Thyroid gland (tissue), 4 donors: ENCODE measurements at places on chromosomes 6 and 20. TPM values are rescaled to one million over a fixed set of nuclear protein-coding genes. Genes with fewer than 3 reads are reported as not detected.

Gene CPNE5
- 2.2 TPM for total RNA-seq

Gene SRMS
- not detected for total RNA-seq

Gene MLIP
- not detected for total RNA-seq

Gene MAP7
- 40.0 TPM for total RNA-seq

Gene FAM217A
- not detected for total RNA-seq

Gene HLA-DQB1
- 0.27 TPM for total RNA-seq

Gene RPP40
- total RNA-seq = 5.0 TPM

Gene KHDC1L
- not detected for total RNA-seq

Gene SALL4
- total RNA-seq = 13.6 TPM

DNA sequence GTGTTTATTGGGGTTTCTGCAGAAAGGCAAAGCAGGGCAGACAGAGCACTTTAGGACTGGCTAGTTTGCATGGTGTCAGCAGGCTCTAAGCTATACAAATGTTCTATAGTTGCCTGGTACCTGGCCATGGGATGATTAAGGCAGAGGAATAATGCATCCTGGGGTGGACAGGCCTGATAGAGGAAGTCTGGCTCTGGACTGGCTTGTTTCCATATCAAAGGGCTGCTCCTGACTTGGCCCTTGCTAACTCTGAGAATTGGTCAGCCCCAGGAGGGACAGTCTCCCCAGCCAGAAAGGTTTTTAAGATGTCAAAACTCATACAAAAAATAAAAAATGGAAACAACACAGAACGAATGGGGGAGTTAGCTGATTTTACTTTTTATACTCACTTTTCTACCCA, 136.9 kb downstream of the TBC1D7 start:
- H3K36me3 ChIP-seq = no peaks in the 10 kb centered on the region
- H3K27me3 ChIP-seq = no peaks in the 10 kb centered on the region
- no peak overlapping the region for H3K27ac ChIP-seq

GRCh38 chr6:150236544-150236943, 93.7 kb downstream of the PPP1R14C start:
- no peak overlapping the region for H3K4me3 ChIP-seq
- H3K4me1 ChIP-seq = peaks cover 26% of the 10 kb centered on the region
- peak; percentile 93 for DNase-seq
- peak overlapping the region; percentile 52 for H3K27ac ChIP-seq
- no peaks in the 10 kb centered on the region for H3K36me3 ChIP-seq

DNA sequence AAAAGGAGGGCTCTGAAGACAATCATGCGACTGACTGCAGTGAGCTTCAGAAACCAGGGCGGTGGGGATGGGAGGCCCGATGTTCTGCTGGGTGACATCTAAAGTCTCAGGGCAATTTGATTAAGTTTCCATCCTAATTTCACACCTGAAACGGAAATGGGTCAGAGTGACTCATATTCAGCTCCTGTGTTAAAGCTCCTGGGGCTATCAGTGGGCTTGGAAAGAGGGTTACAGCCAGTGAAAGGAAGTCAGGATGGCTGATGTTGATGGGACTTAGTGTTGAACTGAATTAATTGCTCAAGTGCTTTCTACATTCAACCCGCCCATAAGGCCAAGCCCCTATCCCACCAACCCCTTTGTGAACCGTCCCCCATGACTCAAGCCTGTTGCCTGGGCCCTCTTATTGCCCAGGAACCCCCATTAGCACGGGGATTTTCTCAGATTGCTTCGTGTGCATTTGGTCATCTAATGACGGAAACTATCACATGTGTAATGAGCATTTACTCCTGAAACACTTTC, 47.1 kb upstream of the TBC1D7 start:
- no peaks in the 10 kb centered on the region for H3K4me1 ChIP-seq
- no peak for DNase-seq
- no peak overlapping the region for H3K27ac ChIP-seq
- no peak overlapping the region for H3K4me3 ChIP-seq
- no peaks in the 10 kb centered on the region for H3K36me3 ChIP-seq

GRCh38 chr20:20518263-20518662, 150.4 kb downstream of the INSM1 start:
- H3K27me3 ChIP-seq = no peaks in the 10 kb centered on the region
- H3K36me3 ChIP-seq = peaks cover 14% of the 10 kb centered on the region
- H3K4me3 ChIP-seq = no peak overlapping the region
- H3K4me1 ChIP-seq = no peaks in the 10 kb centered on the region

- DNase-seq = no peak
- no peaks in the 10 kb centered on the region for H3K36me3 ChIP-seq
- no peak overlapping the region for H3K27ac ChIP-seq
- H3K4me1 ChIP-seq = no peaks in the 10 kb centered on the region
These were observed 107.4 kb downstream of the SAMD5 start for GRCh38 chr6:147615659-147616456.

- no peak overlapping the region for H3K4me3 ChIP-seq
- DNase-seq = no peak
- no peaks in the 10 kb centered on the region for H3K4me1 ChIP-seq
- H3K27me3 ChIP-seq = no peaks in the 10 kb centered on the region
These were observed 405.8 kb upstream of the FKBP1C start for GRCh38 chr6:62805431-62805830.

GRCh38 chr6:133637874-133638273, 251.0 kb upstream of the TCF21 start:
- H3K36me3 ChIP-seq = no peaks in the 10 kb centered on the region
- no peak for DNase-seq
- H3K27ac ChIP-seq = no peak overlapping the region
- no peaks in the 10 kb centered on the region for H3K27me3 ChIP-seq
- no peaks in the 10 kb centered on the region for H3K4me1 ChIP-seq

GRCh38 chr6:142857796-142858555, 87.0 kb downstream of the HIVEP2 start:
- no peaks in the 10 kb centered on the region for H3K36me3 ChIP-seq
- H3K4me1 ChIP-seq = no peaks in the 10 kb centered on the region

GRCh38 chr20:61510778-61511330, 258.8 kb downstream of the CDH4 start:
- no peaks in the 10 kb centered on the region for H3K36me3 ChIP-seq
- H3K4me3 ChIP-seq = no peak overlapping the region
- no peak overlapping the region for H3K27ac ChIP-seq
- no peaks in the 10 kb centered on the region for H3K27me3 ChIP-seq
- no peak for DNase-seq
- no peaks in the 10 kb centered on the region for H3K4me1 ChIP-seq

DNA sequence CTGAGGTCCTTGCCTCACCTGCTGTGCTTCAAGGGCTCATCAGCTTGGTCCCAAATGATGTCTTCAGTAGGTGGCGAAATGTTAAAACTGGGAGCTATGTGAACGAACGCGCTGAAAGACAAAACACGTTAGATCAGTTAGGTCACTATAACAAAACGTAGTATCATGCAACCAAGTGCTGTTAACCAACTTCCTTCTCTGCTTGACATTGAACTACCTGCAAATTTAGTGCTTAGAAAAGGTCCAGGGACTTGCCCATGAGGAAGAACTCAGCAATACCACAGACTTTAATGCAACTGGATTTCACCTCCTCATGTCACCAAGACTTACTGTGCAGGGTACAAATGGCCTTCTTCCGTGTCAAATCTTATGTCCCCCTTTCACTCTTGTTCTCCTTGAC, 24.8 kb downstream of the BACH2 start:
- H3K27me3 ChIP-seq = no peaks in the 10 kb centered on the region
- H3K4me3 ChIP-seq = no peak overlapping the region
- H3K27ac ChIP-seq = no peak overlapping the region

DNA sequence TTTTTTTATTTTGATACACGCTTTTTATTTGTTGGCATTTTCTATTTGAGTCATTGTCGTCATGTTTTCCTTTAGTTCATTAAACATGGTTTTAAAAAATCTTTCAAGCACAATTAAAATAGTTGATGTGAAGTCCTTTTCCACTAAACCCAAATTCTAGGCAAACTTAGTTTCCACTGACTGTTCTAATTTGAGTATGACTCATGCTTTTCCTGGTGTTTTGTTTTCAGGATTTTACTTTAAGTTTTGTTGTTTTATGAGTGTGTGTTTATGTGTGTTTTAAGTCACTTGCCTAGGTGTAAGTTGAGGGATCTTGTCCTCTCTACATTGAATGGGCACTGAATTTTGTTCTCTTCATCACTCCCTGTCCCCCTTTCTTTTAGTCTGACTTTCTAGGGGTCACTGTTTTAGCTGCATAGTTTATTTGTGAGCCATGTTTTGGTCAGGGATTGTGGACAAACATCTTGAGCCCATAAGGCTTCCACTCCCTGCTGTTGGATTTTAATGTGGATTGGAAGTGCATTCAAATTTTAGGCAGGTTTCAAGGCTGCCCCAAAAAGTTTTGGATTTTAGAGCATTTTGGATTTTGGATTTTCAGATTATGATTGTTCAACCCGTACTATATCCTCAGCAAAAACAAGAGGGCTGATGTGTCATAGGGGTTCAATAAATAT, 94.8 kb downstream of the CDYL start:
- H3K27me3 ChIP-seq = no peaks in the 10 kb centered on the region
- no peak overlapping the region for H3K4me3 ChIP-seq
- H3K4me1 ChIP-seq = no peaks in the 10 kb centered on the region
- H3K36me3 ChIP-seq = no peaks in the 10 kb centered on the region
- H3K27ac ChIP-seq = no peak overlapping the region
